Activated B cell treated with CpG ODN at 0.5 μM for 24 hours (primary cell): ENCODE measurements at places on chromosomes 7 and 10.

GRCh38 chr10:132906106-132906505, 36.3 kb downstream of the CFAP46 start:
- DNase-seq = no peak

DNA sequence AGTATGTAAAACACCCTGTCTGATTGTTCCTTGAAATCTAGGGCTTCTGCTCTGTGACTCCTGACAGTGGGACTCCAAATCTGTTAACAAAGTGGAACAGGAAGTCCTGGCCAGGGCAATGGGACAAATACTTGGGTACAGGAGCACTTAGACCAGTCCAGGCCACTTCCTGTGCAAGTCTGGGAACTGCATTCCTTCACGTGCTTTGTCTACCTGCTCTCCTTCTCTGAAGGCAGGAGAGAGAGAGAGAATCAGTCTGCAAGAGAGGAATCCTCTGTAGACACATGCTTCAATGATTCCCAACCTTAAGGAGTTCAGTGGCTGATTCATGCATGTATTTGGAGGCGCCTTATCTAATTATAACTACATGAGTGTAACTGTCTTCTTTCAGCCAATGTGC, 530.2 kb downstream of the GATA3 start:
- DNase-seq = no peak

- no peak for DNase-seq
These were observed at the start of gene AGMO for GRCh38 chr7:15561835-15562234. Gene AGMO (minus strand): TSS chr7:15562015.

GRCh38 chr7:99248391-99249095, 24.1 kb upstream of the MYH16 start:
- no peak for DNase-seq

- no peak for DNase-seq
These were observed 75.5 kb downstream of the SIRT1 start for GRCh38 chr10:67959839-67960476.

DNA sequence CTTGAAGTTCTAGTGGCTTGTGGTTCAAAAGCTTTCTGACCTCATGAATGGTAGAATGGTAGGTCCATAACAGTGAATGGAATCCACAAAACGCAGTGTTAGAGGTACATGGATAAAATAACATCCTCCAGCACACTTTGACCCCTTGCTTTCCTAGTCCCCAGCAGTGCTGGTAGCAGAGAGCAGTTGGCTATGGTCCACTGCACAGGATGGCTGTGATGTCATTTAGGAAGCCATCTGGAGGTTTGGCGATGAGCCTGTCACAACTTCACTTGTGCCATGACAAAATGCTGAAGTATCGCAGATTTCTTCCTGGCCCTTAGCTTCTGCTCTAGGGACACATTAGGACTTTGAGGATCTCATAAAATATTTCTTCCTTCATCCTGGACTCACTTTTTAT, 300.0 kb upstream of the FZD8 start:
- no peak for DNase-seq

- no peak for DNase-seq
These were observed 195.4 kb upstream of the ADARB2 start for GRCh38 chr10:1932692-1933094.

DNA sequence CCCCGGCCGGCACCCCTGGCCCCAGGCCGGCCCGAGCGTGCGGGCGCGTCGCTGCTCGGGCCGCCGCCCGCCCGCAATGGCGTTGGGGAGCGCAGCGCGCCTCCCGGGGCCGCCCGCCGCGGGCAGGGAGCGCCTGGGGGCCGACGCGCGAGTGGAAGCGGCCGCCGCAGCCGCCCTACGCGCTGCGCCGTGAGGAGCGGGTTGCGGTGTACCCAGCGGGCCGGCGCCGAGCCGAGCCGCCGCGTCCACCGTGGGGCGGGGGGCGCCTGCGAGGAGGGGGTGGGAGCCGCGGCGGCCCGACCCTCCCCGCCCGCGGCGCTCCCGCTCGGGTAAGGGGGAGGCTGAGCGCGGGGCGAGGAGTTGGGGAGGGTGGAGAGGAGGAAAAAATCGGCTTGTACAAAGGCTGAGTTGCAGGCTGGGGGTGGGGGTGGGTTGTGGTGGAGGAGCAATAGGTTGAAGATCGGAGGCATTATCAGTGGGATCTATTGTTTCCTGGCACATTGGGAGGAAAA, 473 bp downstream of the PPP1R9A start:
- DNase-seq = no peak

- no peak for DNase-seq
These were observed 302.6 kb upstream of the SP4 start for GRCh38 chr7:21125297-21125696.

- no peak for DNase-seq
These were observed 223.5 kb upstream of the PHYHIPL start for GRCh38 chr10:58952747-58953466.

GRCh38 chr7:104650991-104651640, 322.7 kb downstream of the LHFPL3 start:
- no peak for DNase-seq

- DNase-seq = no peak
These were observed 48.3 kb upstream of the PAX2 start for GRCh38 chr10:100697070-100697469.

- no peak for DNase-seq
These were observed 316.0 kb upstream of the SEMA3C start for GRCh38 chr7:81234896-81235295.

DNA sequence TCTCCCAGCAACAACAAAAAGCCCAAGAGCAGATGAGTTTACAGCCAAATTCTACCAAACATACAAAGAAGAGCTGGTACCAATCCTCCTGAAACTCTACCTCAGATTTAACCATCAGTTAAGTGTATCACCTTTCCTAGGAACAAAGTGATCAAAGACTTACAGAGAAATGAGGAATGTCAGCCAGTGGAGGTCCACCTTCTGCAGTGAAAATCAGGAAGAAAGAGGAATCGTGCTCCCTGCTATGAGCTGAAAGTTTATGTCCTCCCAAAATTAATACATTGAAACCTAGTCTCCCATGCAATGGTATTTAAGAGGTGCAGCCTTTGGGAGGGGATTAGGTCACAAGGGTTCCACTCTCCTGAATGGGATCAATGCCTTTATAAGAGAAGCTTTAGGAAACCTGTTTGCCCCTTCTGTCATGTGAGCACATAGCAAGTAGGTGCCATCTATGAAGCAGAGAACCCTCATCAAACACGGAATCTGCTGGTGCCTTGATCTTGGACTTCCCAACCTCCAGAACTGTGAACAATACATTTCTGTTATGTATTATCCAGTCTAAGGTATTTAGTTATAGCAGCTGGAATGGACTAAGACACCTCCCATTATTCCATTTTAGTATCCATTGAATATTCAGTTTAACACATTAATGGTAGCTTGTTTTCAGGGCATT, 139.0 kb upstream of the FZD8 start:
- DNase-seq = no peak

DNA sequence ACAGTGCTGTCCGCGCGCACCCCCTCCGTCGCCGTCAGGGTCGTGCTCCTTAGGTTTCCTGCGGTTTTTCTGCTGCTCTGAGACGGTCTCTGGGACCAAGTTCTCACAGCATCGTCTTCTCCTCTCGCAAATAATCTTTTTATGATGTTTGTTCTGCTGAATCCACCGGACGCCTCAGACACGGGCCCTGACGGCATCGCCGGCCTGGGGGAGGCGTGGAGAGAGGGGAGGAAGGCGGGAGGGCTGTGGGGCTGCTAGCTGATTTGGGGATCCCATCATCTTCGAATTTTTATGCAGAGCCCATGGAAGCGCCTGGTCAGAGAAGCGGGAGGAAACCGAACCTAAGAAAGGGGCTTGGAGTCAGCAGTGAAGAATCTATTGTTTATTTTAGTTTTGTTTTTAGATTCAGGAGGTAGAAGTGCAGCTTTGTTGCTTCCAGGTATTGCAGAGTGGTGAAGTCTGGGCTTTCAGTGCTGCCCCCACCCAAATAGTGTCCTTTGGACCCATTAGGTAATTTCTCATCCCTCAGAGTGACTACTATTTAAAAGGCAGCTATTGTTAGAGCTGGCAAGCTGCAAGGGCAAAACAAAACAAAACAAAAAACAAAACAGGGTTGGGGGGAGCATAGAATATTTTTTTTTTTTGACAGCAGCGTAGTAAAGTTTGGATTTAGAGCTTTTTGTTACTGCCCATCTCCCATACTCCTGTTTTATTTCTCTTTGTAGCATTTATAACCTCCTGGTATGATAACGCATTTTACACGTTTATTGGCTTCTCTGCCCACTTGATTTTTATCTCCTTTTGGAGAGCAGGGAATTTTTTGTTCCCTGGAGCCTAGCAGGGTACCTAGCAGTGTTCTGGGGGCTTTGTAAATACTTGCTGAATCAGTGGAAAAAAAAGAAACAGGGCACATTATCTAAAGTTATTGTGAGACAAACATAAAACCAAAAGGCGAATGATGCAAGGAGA, 92.6 kb downstream of the SPAG6 start:
- no peak for DNase-seq

DNA sequence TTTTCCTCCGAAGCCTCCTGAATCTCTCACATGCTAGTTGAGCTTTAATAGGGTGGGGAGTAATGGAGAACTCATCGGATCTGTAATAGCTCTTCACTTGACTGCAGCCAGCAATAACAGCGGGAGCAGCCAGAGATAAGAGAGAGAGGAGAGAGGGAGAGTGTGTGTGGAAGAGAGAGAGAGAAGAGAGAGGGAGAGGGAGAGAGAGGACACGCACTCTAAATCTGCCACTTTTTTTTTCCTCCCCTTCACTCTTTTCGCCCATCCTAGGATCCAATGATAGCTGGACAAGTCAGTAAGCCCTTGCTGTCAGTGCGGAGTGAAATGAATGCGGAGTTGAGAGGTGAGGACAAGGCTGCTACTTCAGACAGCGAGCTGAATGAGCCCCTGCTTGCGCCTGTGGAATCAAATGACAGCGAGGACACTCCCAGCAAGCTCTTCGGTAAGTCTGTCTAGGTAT, 107.9 kb downstream of the POU6F2 start:
- DNase-seq = no peak

DNA sequence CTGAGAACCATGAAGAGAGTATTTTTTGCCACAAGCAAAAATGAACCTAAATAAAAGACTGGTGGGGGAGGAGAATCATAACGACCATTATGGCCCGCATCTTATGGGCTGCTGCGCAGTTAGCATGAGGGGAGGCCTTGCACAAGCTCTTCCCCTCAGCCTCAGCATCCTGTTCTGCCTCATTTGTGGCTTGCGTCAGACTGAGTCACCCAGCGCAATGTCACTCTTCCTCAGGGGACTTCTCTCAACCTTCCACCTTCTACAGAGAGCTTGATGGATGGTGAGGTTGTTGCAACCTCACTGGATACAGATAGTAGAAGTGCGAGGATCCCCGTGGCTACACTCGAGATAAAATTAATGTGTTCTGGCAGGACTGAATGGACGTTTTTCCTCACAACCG, 16.8 kb upstream of the GPR15LG start:
- no peak for DNase-seq

- no peak for DNase-seq
These were observed 5.5 kb upstream of the LIPN start for GRCh38 chr10:88754287-88754686.

- DNase-seq = no peak
These were observed 12.3 kb downstream of the KCNIP2 start for GRCh38 chr10:101831169-101831811.

DNA sequence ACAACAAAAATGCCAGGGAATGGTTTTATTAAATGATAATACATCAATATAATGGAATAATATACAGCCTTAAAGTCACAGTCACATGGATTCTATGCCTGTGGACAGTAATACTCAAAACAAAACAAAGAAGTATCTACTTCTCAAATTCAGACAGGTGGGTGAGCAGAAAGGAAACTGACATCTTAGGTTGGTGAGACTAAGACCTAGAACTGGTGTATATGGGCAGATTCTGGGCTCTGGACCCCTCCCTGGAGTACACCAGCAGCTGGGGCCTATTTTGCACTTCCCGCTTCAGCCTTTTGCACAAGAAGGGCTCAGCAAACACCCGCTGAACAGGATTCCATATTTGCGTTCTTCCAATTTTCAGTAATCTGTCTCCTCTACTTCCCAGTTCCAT, 5.4 kb upstream of the FIS1 start:
- no peak for DNase-seq

- no peak for DNase-seq
These were observed 42.5 kb upstream of the PHF14 start for GRCh38 chr7:10931161-10931560.

DNA sequence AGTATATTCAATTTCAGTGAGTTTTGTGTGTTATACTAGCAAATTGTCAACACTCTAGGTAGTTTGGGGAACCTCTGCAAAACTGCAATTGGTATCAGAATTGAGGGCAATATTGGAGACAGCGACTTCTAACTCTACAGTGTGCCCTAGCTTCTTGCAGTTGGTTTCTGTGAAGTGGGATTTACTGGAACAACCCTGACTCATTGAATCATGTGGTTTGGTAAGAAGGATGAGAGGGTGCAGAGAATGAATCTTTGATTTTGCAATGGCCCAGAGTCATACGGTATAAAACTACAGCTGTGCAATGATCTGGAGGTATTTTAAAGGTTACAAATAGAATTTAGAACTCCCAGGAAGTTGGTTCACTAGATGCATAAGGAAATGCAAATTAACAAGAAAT, 129.1 kb upstream of the PPP1R3A start:
- DNase-seq = no peak

DNA sequence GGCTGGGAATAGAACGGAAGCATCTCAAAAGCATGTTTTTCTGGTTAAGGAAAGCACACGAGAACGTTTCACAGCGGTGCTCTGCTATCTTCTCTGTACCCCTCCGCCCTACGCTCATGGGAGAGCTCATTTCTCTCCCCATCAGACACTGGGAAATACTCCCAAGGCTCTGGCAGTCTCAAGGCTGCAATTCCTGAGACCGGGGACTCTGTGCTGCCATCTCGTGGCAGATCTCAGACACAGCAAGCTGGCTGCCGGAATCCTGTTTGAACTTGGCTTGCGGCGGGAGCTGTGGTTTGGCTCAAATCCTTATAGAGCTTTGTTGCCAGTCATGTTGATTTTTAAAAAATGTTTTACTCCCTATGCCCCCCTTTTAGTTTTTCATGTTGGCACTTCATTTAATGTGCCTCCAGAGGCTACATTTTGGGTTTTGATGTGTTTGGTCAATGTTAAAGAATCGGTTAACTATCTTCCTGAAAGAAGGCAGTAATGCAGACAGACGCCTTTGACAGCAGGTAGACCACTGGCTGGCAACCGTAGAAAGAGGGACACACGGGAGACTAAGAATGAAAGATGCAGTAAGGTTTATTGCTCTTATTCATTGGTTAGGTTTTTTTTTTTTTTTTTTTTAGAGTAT, 27.6 kb downstream of the BMPER start:
- DNase-seq = peak; percentile 37
